ENCODE measurements at places on chromosomes 16 and 17.
A peak's percentile ranks its signal among the peaks of the same experiment; 100 is the strongest.

GRCh38 chr17:32126746-32127145 lies 15.6 kb upstream of the RHOT1 start:
- DNase-seq, result no peak

- DNase-seq, result no peak
Measured at GRCh38 chr17:69743091-69743490, 328.6 kb downstream of the MAP2K6 start.

DNA sequence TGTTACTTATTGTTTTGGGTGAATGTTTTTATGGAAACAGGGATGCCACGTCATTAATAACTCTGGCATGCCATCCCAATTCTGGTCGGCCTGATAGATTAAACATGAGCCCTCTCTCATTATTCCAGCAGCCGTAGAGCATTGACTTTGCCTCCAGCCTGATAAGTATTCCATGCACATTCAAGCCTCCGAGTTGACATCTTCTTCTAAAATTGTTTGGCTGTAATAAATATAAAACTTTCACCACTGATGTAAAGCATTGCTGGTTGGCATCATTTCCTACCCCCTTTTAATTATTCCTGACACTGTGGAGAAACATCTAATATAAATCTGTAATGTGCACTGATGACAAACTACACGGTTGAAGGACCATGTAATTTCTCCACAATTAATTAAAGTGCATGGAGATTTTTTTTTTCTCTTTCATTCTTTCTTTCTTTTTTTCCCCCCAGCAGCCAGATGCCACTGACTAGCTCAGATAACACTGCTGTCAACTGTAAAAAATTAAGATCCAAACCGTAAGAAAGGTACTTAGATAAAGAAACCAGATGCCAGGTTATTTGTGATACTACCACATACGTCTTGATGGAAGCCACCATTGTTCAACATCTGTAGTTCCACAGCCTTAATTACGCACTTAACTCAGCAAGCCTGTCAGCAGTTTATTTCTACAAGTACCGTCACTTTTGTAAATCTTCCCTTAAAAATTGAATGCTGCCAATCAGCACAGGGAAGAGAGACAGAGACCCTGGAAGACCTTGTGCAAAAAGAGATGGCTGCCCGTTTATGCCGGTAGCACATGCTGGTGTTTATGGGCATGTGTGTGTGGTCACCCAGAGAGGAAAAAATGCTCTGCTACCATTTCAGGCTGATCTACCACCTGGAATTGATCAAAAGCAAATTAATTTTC lies 237.7 kb downstream of the IRX3 start:
- no peak for DNase-seq

GRCh38 chr16:177394-177822 lies 928 bp downstream of the HBA1 start:
- DNase-seq, result peak; percentile 97

DNA sequence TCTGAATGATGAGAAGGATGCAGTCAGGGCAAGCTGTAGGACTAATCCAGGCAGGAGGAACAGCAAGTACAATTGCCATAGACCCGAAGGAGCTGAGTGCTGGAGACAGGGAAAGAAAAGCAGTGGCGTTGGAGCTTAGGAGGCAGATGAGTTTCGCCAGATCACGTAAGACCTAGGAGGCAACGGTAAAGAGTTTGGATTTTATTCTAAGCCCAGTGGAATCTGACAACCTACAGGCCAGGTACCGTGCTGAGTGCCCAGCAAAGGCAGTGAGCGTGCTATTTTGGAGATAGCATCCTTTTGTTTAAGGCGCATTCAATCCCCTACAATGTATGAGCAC lies 1.2 kb downstream of the USP43 start:
- DNase-seq, result no peak

DNA sequence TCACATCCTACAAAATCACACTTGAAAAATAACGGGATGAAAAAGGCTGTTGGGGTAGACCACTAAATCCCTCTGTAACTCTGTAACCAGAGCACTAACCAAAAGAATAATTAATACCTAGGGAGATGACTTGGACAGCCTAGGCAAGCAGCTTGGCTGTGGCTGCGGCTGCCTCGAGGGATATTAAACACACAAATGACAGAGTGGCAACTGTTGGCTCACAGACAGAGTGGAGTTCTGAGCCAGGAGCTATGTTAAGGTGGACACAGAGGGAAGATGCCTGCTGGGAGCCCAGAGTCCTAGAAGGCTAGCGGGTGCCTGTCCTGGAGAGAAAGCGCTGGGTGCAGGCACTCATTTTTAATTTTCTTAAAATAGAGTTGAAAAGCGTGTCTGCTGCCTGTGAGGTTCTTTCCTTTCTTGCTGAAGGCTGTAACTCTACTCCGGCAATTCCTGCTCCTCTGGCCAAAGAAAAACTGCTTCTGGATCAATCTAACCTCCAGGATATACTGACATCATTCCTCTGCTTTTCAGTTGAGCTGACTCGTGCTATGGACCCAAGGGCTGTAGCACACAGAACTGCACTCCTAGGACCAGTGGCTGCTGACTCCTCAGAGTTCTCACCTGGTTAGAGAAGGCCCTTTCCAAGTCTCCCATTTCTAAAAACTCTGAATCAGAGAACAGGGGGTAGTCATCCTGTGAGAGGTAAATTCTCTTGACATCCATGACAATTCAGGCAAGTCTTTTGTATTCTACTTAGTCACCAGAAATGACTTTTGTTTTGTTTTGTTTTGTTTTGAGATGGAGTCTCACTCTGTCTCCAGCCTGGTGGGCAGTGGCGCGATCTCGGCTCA lies 147.9 kb downstream of the STX8 start:
- DNase-seq, result no peak

DNA sequence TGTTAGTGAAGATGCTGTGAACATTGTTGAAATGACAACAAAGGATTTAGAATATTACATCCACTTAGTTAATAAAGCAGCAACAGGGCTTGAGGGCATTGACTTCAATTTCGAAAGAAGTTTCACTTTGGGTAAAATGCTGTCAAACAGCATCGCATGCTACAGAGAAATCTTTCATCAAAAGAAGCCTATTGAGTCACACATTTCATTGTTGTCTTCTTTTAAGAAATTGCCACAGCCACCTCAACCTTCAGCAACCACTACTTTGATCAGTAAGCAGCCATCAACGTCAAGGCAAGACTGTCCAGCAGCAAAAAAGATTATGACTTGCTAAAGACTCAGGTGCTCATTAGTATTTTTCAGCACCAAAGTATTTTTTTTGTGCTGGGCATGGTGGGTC lies 13.2 kb upstream of the MAP2K6 start:
- no peak for DNase-seq

DNA sequence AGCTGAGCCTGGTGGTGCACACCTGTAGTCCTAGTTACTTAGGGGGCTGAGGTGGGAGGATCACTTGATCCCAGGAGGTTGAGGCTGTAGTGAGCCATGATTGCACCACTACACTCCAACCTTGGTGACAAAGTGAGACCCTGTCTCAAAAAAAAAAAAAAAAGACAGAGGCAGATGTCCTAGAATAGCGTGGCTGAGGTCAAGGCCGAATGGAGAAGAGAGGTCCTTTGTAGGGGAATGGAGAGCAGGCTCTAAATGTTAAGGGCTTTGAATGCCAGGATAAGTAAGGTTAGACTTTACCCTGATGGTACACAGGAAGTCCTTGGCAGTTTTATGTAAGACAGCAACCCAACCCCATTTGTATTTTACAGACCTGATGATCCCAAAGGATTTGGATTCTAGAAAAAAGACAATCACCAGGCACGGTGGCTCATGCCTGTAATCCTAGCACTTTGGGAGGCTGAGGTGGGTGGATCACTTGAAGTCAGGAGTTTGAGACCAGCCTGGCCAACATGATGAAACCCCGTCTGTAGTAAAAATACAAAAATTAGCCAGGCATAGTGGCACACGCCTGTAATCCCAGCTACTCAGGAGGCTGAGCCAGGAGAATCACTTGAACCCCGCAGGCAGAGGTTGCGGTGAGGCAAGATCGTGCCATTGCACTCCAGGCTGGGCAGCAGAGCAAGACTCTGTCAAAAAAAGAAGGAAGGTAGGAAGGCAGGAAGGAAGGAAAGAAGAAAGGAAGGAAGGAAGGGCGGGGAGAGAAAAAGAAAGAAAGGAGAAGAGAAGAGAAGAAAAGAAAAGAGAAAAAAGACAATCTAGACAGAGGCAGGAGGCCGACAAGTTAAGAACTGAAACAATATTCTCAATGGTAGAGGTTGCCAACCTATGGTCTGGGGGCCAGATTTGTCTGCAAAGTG lies 2.1 kb upstream of the SBK1 start:
- DNase-seq, result no peak

DNA sequence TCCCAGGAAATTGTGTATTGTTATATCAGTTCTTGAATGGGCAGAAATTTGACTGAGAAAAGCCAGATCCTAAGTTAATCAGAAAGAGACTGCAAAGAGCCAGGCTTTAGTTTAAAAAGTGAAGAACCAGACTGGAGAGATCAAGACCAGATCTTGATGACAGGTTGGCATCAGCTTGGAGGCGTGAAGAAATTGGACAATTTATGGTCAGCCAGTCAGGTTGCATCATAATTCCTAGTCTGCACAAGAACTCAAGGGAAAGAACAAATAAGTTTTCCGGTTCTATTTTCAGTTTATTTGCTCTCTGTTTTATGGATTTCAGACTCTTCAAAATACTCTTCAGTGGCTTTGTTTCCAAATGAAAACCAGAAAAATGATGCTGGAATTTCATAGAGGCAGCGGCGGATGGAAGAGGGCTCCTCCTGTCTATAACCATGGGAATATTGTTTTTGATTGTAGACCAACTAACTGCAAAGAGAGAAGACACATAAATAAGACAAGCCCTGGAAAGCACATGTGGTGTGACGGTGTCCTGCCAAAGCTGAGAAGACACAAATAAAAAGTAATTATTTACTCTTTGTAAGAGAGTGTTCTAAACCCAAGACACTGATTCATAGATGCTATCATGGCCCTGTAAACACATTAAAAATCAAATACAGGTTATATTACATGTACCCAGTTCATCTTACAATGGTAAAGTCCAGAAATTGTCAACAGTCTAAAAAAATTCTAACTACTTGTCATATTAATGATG lies 91.7 kb downstream of the PCTP start:
- DNase-seq, result no peak

GRCh38 chr16:86491640-86492023 lies 18.7 kb upstream of the FOXF1 start:
- no peak for DNase-seq

GRCh38 chr17:77657839-77658238 lies 300.7 kb upstream of the TNRC6C start:
- no peak for DNase-seq

DNA sequence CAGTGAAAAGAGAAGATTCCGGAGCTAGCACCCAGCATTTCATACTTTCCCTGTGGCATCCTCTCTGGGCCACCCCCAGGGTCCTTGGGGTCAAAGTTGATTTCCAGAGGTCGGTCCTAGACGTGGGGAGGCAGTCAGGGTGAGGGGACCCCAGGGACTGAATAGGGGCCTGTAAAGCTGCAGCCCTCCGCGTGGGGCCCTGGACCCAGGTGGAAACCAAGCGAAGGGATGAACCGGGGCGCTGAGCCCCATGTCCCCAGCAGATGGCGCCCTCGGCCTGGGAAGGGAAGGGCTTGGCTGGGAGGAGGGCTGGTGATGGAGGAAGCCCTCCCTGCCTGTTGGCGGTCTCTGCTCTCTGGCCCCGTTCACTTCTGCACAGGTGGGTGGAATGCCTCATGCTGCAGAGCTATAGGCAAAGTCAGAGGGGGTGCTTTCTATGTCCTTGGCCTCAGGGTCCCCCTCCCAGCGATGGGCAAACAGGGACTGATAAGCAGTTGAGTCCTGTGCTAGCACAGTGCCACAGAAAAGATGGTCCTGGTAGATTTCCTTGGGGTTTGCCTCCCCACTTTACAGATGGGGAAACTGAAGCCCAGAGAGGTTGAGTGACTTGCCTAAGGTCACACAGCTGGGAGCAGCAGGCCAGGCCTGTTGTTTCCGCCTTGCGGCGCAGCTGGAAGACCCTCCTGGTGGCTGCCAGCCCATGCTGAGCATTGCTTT lies 163.4 kb upstream of the CIBAR2 start:
- DNase-seq, result no peak

DNA sequence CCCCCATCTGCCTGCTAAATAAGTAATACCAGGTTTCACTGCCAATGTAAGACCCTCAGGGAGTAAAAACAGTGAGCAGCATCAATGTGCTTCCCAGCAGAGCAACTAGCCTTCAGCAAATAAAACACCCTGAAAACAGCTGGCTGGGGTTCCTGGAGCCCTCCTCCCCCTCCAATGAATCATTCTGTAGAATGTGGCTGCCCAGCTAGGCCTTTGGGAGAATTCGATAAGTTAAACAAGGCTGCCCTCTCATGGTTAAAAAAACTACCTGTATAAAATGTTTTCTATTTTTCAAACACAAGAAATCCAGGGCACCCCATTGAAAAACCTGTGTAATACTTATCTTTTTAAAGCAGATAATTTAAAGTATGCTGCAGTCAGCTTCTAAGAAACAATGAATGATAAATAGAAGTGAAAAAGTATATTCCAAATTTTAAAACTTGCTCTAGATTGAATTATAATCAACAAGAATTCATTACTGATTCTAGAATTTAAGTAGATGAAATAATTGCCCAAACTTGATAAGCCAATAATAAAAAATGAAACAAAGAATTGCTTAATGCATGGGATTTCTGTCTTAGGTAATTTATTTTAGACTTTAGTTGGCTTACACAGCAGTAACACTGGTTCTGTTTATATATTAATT lies 9.4 kb upstream of the TOM1L1 start:
- DNase-seq, result no peak

DNA sequence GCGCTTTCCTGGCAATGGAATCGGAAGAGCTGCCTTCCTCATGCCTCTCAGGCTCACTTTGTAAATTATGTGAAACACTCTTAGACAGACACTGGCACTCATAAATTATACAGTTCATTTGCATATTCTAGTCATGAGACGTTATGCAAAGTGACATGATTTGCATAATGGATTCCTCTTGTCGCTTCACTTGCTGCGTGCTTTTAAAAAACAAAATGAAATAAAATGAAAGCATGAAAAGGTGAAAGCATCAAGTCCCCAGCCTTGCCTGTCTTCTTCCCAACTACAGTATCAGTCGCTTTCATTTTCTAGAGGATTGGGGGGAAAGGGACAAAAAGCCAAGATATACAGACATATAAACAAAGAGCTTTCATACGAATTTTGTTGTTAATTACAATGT lies 252.8 kb upstream of the PMFBP1 start:
- no peak for DNase-seq

DNA sequence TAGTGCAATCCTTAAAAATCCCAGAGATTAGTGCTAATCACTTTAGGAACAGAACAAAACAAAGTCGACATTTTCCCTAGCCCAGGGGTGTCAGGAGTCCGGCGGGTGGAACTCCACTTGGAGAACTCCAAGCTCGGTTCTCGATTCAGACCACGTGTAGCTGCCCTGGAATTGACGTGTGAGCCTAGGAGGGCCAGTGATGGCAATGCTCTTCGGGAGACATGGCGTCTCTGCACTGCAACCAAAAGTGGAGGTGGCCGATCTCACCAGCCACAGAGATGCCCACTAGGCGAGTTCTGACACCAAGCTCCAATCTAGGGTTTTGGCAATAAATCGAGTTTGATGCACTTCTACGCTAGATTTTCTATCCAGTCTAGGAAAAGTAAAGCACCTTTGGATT lies 17.6 kb downstream of the MAP1LC3B start:
- no peak for DNase-seq

DNA sequence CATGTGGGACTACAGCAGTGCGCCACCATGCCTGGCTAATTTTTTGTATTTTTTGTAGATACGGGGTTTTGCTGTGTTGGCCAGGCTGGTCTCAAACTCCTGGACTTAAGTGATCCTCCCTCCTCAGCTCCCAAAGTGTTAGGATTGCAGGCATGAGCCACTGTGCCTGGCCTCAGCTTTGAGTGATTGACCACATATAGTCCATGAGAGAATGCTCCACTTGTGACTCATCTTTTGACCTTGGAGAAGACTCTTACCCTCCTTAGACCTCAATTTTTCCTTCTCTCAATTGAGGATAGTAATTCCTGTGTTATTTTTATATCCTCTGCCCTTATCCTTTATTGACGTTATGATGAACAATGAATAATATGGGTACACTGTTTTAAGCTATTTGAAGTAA lies 30.9 kb upstream of the DUSP14 start:
- no peak for DNase-seq
